Putamen (tissue), 1 donor: ENCODE measurements at places on chromosomes 3 and 15.

GRCh38 chr3:17972476-17972875 is 230.0 kb upstream of the TBC1D5 start:
- DNase-seq, result no peak

- no peak for DNase-seq
Measured at GRCh38 chr3:125479091-125479490, 40.9 kb downstream of the SNX4 start.

- no peak for DNase-seq
Measured at GRCh38 chr15:39327005-39327730, 253.7 kb upstream of the THBS1 start.

- no peak for DNase-seq
Measured at GRCh38 chr3:17040990-17041377, 156.2 kb downstream of the PLCL2 start.

DNA sequence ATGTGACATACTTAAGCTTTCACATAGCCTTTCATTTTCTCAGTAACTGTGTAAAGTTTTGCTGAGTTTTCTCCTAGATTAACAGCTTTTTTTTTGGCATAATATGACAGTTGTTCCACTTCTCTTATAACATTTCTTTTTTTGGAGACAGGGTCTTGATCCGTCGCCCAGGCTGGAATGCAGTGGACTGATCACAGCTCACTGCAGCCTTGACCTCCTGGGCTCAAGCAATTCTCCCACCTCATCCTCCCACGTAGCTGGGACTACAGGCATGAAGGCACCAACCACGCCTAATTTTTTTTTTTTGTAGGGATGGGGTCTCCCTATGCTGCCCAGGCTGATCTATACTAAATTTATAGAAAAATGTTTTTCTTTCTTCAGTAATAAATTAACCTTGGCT is 30.1 kb downstream of the DLG1 start:
- DNase-seq, result no peak

GRCh38 chr3:56916716-56917360 is 115.1 kb upstream of the ARHGEF3 start:
- no peak for DNase-seq

GRCh38 chr15:87224404-87224803 is 1032.1 kb downstream of the NTRK3 start:
- DNase-seq, result no peak

- no peak for DNase-seq
Measured at GRCh38 chr3:190086191-190086590, 34.5 kb downstream of the P3H2 start.

DNA sequence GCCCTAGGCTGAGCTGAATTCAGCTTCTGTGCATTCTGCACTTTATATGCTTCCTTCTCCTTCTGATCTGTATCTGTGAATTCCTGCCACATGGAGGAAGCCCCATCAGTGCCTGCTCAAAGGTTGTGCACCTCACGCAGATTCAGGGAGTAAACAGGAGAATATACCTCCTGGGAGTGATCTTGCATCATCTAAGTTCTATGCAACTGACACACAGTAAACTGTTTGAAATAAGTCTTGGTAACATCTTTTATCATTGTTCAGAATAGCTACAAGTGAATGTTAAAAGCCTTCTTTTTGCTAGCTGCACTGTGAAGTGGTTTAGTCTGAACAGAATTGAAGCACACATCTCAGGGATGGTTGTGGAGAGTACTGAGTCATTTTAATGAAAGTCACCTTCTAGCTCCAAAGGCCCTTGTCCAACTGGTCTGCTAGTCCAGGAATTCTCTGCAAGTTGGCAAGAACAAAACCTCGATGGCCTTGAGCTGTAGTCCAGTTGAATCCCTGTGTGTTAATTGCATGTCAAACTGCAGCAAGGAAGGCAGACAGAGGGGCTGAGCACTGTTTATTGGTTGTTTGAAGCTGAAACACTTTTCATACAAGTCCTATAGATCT is 215.0 kb downstream of the WNT5A start:
- DNase-seq, result no peak

- DNase-seq, result no peak
Measured at GRCh38 chr15:59140422-59141226, 35.7 kb downstream of the CCNB2 start.

DNA sequence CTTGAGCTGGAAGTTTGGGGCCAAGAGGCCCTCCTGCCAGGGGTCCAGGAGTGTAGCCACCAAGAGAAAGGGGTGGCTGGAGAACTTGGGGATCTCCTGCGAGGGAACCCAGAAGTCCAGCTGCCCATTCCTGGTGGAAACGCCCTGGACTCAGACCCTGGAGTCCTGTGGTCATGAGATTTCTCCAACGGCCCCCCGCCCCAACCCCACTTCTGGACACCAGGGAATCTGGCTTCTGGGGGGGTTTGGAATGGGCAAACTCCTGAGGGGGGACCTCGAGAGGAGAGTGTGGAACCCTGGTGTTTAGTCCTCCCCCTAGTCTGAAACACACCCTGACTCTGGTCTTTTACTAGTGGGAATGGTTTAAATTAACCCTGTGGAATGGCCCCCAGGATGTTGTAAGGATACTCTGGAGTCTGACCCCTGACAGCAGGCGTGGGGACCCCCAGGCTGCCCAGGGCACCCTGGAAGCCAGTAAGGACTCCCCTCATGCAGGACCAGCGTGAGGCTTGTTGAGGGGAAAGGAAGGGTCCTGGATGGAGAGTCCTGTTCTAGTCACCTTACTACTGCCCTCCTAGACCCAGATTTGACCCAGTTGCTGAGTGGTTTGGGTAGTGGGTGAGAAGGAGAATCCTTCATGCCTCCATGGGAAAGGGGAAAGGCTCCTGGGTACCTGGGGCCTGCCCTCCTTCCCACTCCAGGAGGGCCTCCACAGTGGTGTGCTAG is 540 bp downstream of the KLHDC8B start:
- DNase-seq, result no peak

DNA sequence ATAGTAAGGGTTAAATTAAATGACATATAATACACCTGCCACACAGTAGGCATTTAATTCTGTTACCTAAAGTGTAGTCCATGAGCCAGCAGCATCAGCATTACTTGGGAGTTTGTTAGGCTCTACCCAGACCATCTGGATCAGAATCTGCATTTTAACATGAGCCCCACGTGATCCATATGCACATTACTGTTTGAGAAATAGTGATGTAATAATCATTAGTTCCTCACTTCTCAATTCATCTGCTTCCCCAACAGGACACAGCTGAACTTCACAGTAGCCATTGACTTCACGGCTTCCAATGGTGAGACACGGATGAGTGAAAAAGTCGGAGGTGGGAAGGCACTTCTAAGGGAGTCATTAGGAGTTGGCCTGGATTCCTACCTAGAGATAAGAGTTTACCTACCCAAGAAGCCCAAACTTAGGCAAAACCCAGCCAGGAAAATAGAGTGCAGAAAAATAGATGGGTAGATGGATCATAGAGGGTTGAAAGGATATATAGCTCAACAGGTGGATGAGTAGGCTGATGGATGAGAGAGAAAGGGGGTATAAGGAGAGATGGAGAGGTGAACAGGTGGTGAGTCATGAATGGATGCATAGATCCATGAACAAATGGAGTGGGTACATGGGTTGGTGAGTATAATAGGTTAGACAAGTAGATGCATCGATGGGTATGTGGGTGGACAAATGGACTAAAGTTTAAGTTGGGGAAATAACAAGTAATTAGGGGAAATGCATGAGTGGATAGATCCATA is 13.3 kb downstream of the CPNE9 start:
- DNase-seq, result no peak

- DNase-seq, result no peak
Measured at GRCh38 chr3:133883641-133884040, 12.0 kb downstream of the RAB6B start.

GRCh38 chr3:4824926-4825325 is 154.3 kb upstream of the BHLHE40 start:
- DNase-seq, result peak; percentile 48

GRCh38 chr15:63493436-63493835 is 11.0 kb upstream of the USP3 start:
- no peak for DNase-seq

GRCh38 chr3:61903931-61904657 is 342.7 kb downstream of the PTPRG start:
- no peak for DNase-seq

DNA sequence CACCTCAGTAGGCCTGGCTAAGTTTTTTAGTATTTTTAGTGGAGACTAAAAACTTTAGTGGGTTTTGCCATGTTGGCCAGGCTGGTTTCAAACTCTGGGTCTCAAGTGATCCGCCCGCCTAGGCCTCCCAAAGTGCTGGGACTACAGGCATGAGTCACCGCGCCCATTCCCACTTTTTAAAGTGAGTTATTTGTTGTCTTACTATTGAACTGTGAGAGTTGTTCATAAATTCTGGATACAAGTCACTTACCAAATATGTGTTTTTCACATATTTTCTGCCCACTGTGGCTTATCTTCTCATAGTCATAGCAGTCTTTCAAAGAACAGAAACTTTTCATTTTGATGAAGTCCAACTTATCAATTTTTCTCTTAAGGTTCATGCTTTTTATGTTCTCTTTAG is 29.9 kb upstream of the SPSB4 start:
- no peak for DNase-seq

DNA sequence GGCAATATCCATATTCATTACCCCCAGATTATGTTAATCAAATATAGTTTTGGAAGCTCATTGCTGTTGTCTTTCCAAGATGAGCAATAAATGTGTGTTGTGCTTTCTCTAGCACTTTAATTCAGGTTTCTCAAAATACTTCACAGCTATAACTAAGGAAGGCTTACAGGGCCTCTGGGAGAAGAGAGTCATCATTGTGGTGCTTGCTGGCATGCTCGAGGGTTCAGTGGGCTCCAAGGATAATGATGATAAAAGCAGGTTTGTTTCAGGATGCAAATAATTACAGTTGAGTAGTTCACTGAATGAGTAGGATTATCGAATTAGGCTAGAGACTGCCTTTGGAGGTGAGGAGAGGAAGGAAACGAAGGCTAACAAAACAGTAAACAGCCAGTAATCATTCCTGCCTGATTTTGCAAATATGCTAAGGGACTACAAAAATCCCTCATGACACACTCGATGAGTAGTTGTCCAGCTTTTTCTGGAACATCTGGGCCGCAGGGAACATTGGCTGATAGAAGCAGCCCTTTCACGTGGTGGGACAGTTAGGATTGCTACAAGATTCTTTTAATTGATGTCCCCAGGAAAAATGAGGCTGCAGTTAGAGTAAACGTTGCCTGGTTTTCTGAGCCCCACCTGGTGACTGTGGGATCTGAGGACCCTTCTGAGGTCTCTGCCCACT is 54.1 kb downstream of the SLC7A14 start:
- DNase-seq, result no peak

- no peak for DNase-seq
Measured at GRCh38 chr3:189108067-189108466, 63.7 kb upstream of the TPRG1 start.

DNA sequence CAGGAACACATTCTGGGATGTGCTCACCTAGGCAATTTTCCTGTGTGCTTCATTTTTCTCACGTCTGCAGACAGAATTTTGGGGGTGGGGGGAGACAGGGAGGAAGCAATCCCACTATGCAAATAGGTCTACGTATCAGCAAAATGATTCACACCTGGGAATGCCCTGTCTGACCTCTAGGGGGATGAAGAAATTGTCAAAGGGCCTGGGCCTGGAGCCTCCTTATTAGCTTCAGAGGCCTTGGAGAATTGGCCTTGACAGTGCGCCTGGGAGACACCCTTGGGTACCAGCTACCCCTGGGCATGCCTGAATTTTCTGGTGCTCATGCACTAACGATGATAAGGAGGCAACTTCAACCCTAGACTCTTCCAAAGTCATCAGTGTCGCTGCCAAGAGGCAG is 207.5 kb downstream of the CADPS start:
- no peak for DNase-seq

DNA sequence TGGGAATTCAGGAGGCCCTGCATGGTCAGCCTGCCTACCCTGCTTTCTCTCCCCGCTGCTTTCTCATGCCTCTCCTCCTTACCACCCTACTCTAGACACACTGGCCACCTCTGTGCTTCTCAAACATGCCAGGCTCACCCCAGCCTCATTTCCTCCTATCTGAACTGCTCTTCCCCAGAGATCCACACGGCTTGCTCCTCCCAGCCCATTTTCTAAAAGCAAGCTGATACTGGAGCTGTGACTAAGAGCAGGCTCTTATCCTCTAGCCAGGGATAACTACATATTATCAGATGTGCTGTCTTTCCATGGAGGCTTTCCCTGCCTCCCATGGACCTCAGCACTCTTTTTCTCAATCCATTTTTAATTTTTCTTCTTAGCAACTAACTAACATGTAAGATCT is 85.9 kb downstream of the BOC start:
- DNase-seq, result no peak

DNA sequence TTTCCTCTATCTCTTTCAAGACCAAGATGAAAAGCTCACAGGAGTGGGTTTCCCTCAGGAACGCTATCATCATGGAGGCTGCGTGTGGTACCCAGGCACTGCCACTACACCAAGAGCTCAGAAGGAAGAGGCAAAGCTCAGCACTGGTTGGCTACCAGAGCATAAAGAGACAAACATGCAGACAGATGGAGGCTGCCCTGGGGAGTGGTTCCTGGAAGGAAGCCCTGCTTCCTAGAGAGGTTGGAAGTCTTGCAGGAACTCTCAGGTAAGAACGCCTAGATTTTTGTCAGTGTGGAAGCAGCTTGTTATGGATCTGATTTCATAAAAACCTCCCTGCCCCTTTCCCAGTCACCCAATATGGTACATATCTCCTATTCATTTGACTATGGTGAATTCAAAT is 49.9 kb upstream of the ADCY5 start:
- DNase-seq, result no peak

GRCh38 chr15:71386448-71387236 is 271.4 kb downstream of the THSD4 start:
- no peak for DNase-seq

GRCh38 chr15:51380999-51381806 is 39.7 kb downstream of the GLDN start:
- peak; percentile 85 for DNase-seq

- peak; percentile 82 for DNase-seq
Measured at GRCh38 chr15:43185157-43186002, at the start of gene CCNDBP1. TSS of gene CCNDBP1 (plus strand) at chr15:43185403. CDS start at chr15:43185499, 96 bp downstream.

GRCh38 chr3:112482675-112483074 is 16.6 kb downstream of the BTLA start:
- DNase-seq, result no peak

DNA sequence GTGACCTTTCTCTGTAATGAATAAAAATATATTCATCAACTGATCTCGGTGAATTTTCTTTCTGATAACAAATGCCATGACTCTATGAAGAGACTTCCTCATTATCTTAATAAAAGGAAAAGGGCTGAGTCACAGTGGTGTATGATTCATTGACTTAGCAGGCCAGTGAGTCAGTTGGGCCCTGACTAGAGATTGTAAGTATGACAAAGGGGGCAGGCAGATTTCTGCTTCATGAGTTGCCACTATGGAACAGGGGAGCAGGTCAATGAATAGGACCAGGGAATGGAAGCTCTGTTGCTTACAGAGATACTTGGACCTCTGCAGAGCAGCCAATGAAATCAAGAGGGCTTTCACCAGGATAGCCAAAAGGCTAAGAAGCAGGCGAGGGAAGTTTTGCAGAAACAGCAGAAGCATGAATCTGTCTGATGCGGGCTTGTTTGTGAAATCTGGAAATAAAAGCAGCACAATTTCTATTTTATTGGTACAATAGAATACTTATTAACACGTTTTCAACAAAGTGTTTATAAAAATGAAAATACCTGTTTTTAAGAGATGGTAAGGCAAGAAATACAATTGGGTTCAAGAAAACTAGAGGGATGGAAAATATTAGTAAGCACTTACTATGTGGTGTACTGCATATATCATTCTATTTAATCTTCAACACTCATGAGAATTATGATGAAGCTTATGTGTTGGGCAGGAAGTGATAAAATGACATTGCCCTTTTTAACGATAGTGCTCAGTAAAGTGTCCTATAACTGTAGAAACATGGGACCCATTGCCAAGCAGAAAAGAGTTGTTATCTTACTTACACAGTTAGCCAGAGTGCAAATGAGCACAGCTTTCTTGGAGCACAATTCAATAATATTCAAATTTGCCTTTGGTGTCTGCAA is 169.8 kb upstream of the MYRIP start:
- DNase-seq, result no peak
